Esophagus mucosa (tissue), 1 donor: ENCODE measurements at places on chromosomes 2 and 18. TPM values are rescaled to one million over a fixed set of nuclear protein-coding genes. Genes with fewer than 3 reads are reported as not detected.

DNA sequence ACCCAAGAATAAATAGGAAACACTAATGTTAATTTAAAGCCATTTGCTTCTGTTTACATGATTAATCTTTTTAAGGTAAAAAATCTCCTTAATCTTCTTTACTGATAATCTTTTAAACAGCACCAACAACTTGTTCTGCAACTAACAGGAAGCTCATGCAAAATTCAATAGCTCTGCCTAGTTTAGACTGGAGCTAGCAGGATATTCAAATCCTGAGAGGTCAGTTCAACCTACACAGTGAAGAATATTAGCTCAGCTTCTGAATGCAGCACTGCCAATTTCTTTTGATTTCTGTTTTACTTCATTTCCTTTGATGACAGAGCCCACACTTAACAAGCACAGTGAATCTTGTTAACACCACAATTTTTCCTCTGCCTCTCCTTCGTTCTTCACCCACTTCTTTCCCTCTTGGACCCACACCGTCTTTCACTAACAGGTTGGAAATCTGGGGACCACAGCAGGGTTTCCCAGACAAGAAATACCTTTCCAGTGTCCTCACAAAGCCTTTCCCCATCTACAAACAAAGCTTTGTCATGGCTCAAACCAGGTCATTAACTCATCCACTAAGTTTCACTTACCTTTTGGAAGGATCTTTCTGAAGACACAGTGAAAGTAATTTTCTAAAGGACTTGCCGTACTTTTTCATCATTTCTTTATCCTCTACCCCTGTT lies 109.8 kb downstream of the STK39 start:
- ATAC-seq: peak; percentile 73

DNA sequence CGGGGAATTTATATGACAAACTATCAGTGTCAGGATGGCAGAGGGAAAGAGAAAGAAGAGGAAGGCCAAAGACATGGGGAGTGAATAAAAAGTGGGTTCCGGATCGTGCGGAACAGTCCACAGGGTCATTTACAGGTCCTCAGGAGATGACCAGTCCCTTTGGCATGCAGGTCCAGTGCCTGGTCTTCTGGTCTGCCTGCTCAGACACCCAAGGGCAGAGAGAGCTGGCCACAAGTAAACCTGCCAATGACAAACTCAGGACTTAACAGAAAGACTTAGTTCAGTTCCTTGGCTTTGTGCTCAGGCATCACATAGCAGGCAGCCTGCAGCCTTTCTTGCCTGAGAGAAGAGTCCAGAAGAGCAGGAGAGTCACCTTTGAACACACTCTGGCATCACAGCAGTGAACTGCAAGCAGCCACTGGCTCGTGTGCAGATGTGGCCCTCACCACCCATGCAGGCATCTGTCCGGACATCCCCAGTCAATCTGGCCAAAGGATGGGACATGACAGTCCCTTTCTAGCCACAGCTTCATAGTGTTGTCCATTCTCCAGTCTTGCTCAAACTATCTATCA lies 14.0 kb downstream of the TMEM127 start:
- peak; percentile 38 for ATAC-seq

DNA sequence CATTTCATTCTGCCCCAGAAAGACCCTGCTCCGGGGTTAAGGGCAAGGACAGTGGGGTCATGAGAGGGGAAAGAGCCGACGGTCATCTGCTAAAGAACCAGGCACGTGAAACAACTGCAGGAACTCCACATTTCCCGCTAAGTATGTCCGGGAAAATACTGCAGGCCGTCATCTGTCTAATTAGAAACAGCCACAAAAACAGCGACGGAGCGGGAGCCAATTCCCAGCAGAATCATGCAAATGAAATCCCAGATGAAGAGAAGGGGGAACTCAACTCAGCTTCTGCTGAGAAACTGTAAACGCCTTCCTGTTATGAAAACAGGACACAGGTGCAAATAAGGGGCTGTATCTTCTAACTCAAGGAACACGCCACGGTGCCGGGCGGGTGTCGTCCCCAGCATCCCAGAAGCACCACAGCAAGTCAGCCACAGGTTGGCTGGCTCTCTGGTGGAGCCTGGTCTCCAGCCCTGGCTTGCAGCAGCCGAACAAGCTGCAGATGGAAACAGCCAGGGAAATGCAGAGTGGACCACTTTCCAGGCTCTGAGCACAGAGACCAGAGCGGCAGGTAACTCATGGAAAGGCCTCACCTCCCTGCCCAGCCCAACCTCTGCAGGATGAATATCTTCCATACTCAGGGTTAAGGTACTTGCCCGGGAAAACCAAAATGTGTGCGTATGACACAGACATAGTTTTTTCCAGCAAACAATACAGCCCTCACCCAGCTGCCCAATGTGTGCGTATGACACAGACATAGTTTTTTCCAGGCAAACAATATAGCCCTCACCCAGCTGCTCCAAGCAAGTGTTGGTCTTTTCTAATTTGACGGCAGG lies 28.9 kb downstream of the PXDN start:
- ATAC-seq: no peak

DNA sequence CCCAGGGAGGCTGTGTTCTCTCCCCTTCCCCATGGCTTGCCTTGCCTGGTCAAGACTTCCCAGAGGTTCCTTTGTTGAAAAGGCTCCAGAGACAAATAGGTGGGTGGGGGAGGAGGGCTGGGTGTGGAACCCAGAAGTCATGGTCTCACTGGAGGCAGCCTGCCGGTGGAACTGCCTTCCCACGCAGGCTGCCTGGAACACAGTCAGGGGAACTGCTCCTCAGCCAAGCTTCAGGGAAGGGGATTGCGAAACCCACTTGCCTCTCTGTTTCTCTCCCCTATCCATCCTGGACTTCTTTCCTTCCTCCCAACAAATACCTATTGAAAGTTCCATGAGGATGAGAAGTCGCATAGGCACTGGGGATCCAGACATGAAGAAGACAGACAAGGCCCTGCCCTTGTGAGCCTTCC lies 31.6 kb downstream of the MARCO start:
- no peak for ATAC-seq

- no peak for ATAC-seq
These were observed 6.7 kb upstream of the GPR55 start for GRCh38 chr2:230931556-230932231.

DNA sequence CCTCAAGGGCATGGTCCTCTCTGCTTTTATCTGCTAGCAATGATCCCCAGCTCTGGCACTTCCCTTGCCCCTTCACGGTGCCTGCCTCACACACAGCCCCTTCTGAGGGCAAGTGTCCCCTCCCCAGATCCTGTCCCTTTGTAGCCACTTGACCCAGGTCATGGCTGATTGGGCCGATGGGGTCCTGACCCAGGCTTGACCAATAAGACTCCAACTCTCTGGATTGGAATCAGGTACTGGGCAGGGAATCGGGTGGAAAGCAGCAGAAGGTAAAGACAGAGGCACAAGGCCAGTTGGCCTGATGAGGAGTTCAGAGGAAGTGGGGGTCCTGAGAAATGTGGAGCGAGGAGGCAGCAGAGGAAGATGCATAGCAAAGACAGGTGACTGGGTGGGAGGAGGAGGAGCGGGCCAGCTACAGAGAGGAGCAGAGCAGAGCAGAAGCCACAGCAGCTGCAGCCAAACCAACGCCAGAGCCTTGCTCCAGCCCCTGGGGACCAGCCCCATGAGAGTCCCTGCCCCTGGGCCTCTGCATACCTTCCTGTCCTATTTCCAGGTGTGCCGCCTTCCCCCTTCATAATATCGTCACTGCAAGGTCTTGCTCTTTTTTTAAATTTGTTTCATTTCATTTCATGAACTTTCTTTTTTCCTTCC lies 39.1 kb downstream of the CAPN13 start:
- no peak for ATAC-seq

DNA sequence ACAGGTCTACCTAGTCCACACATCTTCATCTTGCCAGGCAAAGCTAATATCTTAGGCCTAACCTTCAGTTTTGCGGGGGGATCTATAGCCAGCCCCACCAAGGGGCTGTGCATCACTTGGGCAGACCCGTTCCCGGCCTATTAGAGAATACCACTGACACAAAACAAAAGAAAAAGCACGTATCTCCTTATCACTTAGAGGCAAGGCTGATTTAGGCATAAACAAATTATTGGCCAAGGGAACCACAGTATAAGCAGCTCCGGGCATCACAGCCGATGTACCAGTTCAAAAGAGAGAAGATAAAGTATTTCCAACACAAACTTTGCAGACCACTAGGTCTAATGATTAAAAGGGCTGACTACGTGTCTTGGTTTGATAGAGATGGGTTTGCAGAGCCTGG lies 248.0 kb downstream of the TCF4 start:
- ATAC-seq: no peak

DNA sequence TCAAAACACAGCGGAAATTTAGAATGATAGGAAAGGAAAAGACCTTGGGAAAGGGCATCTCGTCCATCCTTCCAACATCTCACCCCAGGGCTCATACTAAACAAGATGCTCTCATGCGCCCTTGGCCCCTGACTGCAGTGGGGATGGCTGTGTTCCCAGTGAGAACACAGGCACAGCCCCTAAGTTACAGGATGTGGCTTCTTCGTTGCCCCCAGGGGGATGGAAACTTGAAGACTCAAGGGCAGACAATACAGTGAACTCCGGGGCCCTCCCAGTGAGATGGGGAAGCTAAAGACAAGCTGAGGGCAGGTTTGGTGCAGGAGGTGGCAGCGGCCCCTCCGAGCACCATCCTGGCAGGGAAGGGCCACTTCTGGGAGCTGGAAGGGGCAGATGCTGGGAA lies 139.7 kb downstream of the INO80D start:
- no peak for ATAC-seq

DNA sequence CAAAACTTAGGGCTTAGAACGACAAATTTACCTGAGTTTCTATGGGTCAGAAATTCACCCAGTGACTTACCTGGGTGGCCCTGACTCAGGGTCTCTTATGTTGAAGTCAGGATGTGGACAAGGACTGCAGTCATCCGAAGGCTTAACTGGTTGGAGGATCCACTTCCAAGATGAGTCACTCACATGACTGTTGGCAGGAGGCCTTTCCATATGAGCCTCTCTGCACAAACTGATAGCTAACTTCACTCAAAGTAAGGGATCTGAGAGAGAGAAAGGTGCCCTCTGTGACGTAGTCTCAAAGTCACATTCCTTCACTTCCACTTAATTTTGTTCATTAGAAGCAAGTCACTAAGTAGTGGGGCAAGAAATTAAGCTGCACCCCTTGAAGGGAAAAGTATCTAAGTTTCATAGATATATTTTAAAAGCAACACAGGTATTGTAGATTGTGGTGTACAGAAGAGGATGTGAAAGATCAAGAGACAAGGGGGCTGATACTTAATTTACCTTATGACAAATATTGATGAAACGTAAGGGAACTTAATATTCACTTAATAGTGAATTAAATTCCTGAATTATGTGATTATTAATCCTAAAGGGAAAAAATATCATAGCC lies 48.4 kb downstream of the TANK start:
- peak; percentile 44 for ATAC-seq

DNA sequence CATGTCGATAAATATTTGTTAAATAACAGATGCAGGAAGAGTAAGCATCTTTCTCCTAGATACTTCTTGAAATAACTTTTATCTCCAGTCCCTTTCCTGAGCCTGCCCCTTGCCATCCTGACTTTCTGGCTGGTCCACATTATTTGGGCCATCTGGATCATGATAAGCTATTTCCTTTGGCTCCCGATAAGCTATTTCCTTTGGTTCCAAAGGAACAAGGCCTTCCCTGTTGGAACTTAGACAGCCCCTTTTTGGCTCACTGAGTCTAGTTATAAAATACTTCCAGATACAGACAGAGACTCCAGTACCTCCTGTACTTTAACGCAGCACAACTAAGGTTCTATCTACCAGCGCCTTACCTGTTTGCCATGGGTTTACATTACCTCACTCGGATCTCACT lies 205.3 kb upstream of the CCDC150 start:
- ATAC-seq: no peak

- ATAC-seq: no peak
These were observed 40.0 kb downstream of the BCL2L11 start for GRCh38 chr2:111160758-111161157.

DNA sequence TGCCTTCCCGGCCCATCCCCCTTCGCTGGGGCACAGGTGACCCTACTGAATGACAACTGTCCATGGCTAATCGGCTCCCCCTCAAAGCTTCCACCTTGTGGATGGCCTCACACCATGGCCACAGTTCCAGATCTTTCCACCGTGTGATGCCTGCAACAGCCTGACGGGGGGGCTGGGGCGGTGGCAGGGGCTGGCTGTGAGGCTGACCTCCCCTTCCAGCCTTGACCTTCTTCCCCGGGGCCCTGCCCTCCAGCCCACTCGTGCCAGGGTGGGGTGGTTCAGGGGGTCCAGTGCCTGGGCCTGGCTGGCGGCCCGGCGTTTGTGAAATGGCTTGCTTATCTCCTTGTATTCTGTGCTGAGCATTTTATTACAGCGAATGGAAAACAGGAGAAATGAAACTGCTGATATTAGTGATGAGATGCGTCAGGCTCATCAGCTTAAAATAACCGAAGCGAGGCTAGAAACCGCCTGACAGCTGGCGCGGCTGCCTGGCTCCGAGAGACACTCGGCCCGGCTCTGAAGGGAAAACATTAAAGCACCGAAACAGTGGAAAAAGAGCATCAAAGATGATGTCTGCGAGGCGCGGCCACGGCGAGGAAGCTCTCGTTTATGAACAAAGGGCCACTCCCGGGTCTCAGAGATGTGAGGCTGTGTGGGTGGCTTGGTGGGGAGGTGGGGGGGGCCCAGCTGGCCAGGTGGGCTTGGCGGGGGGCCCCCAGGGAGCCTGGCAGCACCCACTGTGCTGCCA lies 916 bp upstream of the PDCD1 start:
- no peak for ATAC-seq

GRCh38 chr2:24176326-24176725 lies 1.5 kb downstream of the FAM228A start:
- ATAC-seq: no peak

- ATAC-seq: no peak
These were observed 17.0 kb downstream of the FAM228A start for GRCh38 chr2:24191848-24192247.

DNA sequence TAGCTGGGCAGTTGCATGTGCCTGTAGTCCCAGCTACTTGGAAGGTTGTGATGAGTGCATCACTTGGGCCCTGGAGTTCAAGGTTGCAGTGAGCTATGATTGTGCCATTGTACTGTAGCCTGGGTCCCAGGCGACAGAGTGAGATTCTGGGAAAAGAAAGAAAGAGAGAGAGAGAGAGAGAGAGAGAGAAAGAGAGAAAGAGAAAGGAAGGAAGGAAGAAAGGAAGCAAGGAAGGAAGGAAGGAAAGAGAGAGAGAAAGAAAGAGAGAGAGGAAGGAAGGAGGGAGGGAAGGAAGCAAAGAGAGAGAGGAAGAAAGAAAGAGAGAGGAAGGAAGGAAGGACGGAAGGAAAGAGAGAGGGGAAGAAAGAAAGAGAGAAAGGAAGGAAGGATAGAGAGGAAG lies 128.4 kb downstream of the GALNT3 start:
- no peak for ATAC-seq

DNA sequence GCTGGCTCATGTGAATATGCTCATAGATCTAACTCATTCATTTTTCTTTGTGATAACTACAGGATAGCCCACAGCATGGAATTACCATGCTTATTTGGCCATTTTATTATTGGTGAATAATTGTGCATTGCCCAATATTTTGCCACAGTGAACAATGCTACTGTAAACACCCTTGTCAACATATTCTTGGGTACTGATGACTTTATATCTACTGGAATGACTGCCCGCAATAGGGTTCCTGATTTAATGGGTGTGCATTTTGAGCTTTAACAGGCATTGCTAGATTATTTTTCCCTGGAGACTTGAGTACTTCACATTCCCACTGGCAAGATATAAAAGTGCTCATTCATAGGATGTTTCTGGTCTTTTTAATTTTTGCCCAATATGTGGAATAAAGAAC lies 42.7 kb upstream of the EVA1A start:
- ATAC-seq: no peak

The KLF7 gene
- total RNA-seq: 20.1 TPM
